SK-N-SH (cell line): ENCODE measurements at places on chromosomes 6 and 20. TPM values are rescaled to one million over a fixed set of nuclear protein-coding genes. Genes with fewer than 3 reads are reported as not detected.

DNA sequence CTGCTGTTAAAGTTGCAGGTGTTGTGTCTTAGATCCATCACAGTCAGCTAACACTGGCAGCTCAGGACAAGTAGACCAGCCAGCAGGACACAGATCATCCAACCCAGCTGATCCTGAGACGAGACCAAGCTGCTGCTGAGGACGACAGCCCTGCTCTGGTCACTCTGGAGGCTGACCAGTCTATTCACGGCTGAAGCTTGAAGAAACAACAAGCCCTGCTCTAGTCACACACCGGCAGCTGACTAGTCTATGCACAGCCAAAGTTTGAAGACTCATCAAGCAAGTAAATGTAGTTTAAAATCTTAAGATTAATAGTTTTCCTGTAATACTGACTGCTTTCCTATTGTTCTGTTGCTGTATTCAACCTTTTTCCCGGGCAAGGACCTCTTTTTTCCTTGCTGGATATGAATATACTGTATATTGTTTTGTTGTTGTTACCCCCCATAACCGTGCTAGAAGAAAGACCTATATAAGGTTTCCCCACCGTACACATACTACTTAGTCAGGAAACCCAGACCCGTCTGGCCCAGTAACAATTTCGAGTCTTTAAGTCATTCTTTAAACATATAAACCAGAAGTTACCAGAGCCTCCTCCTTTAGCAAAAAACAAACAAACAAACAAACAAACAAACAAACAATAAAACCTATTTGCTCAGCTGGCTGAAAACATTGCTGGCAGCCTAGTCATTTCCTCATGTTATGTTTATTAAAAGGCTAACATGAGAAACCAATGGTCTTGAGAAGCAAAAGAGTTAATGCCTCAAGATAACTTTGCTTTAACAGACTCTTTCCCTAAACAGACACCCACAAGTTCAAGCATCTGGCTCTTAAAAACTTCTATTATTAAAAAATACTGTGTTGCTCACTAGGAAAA is 16.7 kb upstream of the GSTA3 start:
- H3K4me1 ChIP-seq: peaks cover 2% of the 10 kb centered on the region; the same call in 1 of the 2 replicates
- no peak for DNase-seq
- H3K27me3 ChIP-seq: no peaks in the 10 kb centered on the region
- no peak overlapping the region for H3K4me3 ChIP-seq
- H3K36me3 ChIP-seq: no peaks in the 10 kb centered on the region

DNA sequence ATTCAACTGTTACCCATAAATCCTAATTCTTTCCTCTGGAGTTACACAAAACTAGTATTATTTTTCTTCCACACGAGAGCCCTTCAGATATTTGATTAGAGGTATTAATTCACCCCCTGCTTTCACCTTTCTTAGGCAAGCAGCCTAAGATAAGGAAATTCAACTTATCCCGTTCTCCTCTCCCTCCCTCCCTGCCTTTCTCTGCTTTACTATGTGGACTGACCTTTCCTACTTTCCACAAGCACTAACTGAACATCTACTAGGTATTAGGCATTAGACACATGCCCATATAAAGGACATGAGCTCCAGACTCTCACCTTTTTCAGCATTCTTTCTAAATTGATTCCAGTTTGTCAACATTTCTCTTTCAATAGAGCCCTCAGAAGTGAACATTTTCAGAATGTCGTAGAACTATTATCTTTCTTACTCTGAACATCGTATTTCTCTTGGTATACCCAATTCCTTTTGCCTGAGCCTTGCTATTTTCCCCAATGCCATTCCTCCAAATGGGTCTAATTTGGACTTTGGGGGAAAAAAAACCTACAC is 16.5 kb downstream of the ELOVL2 start:
- no peak overlapping the region for H3K27ac ChIP-seq
- H3K4me3 ChIP-seq: no peak overlapping the region
- no peaks in the 10 kb centered on the region for H3K4me1 ChIP-seq

DNA sequence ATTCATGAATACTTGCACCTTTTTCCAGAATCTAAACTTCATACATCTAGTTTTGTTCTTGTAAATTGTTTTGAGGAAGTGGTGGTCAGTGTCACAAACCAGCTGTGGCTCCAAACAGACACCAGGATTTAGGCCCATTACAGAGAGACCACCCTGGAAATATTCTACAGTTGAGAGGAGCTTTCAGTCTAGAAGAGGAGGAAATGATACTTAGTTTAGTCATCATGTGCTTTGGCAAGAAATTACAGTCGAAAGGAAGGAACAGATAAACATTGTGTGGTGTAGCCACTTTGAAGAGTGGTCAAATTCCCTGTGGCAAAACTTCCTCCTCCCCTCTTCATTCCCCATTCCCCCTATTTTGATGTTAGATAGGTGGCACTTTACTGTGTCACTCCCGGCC is 15.7 kb downstream of the DCBLD1 start:
- peaks cover 50% of the 10 kb centered on the region for H3K4me1 ChIP-seq
- no peaks in the 10 kb centered on the region for H3K27me3 ChIP-seq
- H3K36me3 ChIP-seq: no peaks in the 10 kb centered on the region
- DNase-seq: no peak
- no peak overlapping the region for H3K4me3 ChIP-seq
- peak overlapping the region; percentile 83 for H3K27ac ChIP-seq

- H3K36me3 ChIP-seq: no peaks in the 10 kb centered on the region
- no peaks in the 10 kb centered on the region; the same call in 1 of the 2 replicates for H3K27me3 ChIP-seq
- DNase-seq: no peak
- no peaks in the 10 kb centered on the region for H3K4me1 ChIP-seq
- H3K27ac ChIP-seq: no peak overlapping the region
These were observed 53.6 kb upstream of the CST7 start for GRCh38 chr20:24895431-24895830.

GRCh38 chr6:113412589-113413357 is 444.4 kb upstream of the MARCKS start:
- no peaks in the 10 kb centered on the region for H3K36me3 ChIP-seq
- DNase-seq: peak; percentile 20
- H3K4me3 ChIP-seq: no peak overlapping the region
- H3K4me1 ChIP-seq: peaks cover 10% of the 10 kb centered on the region

DNA sequence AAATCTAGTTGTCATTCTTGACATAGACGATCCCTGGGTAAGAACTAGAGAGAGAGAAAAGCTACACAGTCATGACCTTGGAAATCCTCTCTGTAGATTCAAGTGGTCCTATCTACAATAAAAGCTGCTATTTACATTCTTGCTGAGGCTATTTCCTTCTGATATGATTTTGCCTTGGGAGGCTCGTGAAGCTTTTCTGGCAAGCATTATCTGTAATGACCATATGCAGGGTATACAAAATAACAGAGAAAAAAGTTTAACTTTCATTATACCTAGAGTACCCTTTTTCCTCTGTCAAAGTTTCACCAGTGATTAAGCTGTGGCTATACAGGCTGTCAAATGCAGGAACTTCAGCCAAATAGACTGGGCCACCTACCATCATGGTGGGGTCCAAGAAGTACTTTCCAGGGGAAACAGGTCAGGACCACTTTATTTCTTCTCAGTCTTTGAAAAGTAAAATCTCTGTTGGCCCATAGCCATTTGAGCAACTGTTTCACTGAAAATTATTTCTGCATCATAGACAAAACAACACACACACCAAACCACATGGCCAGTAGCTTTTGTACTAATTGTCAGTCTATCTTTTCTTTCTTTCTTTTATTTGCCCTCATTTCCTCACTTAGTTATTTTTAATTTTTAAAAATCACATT is 677.0 kb upstream of the ID4 start:
- no peaks in the 10 kb centered on the region for H3K27me3 ChIP-seq
- H3K4me1 ChIP-seq: no peaks in the 10 kb centered on the region
- no peak for DNase-seq
- no peak overlapping the region for H3K27ac ChIP-seq
- no peak overlapping the region for H3K4me3 ChIP-seq
- no peaks in the 10 kb centered on the region for H3K36me3 ChIP-seq

- no peaks in the 10 kb centered on the region for H3K36me3 ChIP-seq
- no peak for DNase-seq
- no peak overlapping the region for H3K27ac ChIP-seq
- no peak overlapping the region for H3K4me3 ChIP-seq
- no peaks in the 10 kb centered on the region; the same call in 1 of the 2 replicates for H3K27me3 ChIP-seq
These were observed 2.5 kb downstream of the NPBWR2 start for GRCh38 chr20:64104667-64105451.

- DNase-seq: peak; percentile 86
- H3K4me1 ChIP-seq: no peaks in the 10 kb centered on the region
- H3K4me3 ChIP-seq: peak within 1 kb of the TSS; percentile 59
- no peak within 1 kb of the TSS for H3K27ac ChIP-seq
These were observed at the start of gene HTR1E for GRCh38 chr6:86937219-86938079. Gene HTR1E, plus strand, starts transcription at chr6:86937528. Its CDS starts 77,807 bp downstream, at chr6:87015335.

- H3K27me3 ChIP-seq: no peaks in the 10 kb centered on the region
- H3K4me3 ChIP-seq: no peak overlapping the region
- H3K4me1 ChIP-seq: no peaks in the 10 kb centered on the region
- no peak for DNase-seq
These were observed 12.2 kb downstream of the ESF1 start for GRCh38 chr20:13772529-13772928.

GRCh38 chr6:137727216-137727765 is 139.8 kb upstream of the TNFAIP3 start:
- no peak for DNase-seq
- no peaks in the 10 kb centered on the region for H3K36me3 ChIP-seq
- H3K27me3 ChIP-seq: no peaks in the 10 kb centered on the region; the same call in 1 of the 2 replicates
- H3K4me1 ChIP-seq: no peaks in the 10 kb centered on the region

DNA sequence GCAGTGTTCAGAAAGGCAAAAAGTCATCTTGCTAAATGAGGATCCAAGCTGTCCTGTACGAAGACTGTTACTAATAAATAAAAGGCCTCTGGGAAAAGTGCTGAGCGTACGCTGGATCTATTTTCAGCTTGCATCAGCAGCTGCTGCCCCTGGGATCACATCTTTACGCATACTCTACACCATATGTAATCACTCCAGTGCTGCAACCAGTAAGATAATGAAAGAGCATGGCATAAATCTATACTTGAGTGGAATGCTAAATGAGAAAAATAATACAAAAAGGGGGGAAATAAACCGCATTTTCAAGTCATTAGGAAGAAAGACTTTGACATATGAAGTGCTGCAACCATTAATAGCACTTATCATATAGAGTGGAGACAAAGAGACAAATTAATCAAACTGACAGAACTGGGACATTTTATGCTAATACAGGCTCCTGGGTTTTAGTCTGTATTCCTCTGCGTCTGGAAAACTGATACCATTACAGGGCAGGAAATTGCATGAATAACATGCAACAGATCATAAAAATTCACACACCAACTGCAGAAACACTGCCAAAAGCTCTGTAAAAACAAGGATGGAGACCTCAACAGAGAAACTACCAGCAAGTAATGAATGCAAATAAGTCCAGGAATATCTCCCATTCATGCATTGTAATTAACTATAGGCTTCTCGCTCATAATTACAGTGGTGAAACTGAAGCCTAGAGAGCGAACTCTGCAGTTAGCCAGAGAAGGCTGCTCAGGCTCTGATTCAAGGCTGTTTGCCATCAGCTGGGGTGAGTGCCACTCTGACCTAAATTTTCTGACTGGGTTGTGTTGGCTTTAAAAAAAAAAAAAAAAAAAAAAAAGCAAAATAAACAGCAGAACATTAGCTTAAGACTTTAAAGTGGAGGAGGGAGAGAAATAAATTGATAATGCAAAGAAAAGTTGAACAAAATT is 83.8 kb downstream of the GJA10 start:
- H3K27me3 ChIP-seq: no peaks in the 10 kb centered on the region
- no peaks in the 10 kb centered on the region for H3K36me3 ChIP-seq
- H3K4me3 ChIP-seq: no peak overlapping the region
- peaks cover 31% of the 10 kb centered on the region for H3K4me1 ChIP-seq
- peak overlapping the region; percentile 51 for H3K27ac ChIP-seq
- DNase-seq: peak; percentile 54

GRCh38 chr6:142913511-142914047 is 31.4 kb downstream of the HIVEP2 start:
- peaks cover 7% of the 10 kb centered on the region for H3K36me3 ChIP-seq
- no peaks in the 10 kb centered on the region for H3K27me3 ChIP-seq
- peaks cover 5% of the 10 kb centered on the region; the same call in 1 of the 2 replicates for H3K4me1 ChIP-seq
- no peak overlapping the region for H3K27ac ChIP-seq
- no peak for DNase-seq

- peaks cover under 1% of the 10 kb centered on the region; the same call in 1 of the 2 replicates for H3K27me3 ChIP-seq
- no peaks in the 10 kb centered on the region for H3K36me3 ChIP-seq
- no peak overlapping the region for H3K4me3 ChIP-seq
- H3K27ac ChIP-seq: no peak overlapping the region
- DNase-seq: no peak
- no peaks in the 10 kb centered on the region for H3K4me1 ChIP-seq
These were observed 9.3 kb downstream of the EYA2 start for GRCh38 chr20:46903937-46904336.

DNA sequence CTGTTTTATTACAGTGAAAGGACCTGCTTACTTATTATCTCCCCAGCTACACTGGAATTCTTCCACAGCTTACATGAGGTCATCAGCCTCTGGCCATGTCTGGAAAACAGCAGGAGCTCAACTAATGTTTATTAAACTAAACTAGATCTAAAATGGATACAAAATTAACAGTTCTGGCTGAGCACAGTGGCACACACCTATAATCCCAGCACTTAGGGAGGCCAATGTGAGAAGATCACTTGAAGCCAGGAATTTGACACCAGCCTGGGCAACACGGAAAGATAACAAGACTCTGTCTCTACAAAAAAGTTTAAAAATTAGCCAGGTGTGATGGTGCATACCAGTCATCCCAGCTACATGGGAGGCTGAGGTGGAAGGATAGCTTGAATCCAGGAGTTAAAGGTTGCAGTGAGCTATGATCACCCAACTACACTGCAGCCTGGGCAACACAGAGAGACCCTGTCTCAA is 220.8 kb upstream of the MARCKS start:
- H3K27me3 ChIP-seq: no peaks in the 10 kb centered on the region
- H3K4me1 ChIP-seq: peaks cover 4% of the 10 kb centered on the region
- H3K36me3 ChIP-seq: no peaks in the 10 kb centered on the region

DNA sequence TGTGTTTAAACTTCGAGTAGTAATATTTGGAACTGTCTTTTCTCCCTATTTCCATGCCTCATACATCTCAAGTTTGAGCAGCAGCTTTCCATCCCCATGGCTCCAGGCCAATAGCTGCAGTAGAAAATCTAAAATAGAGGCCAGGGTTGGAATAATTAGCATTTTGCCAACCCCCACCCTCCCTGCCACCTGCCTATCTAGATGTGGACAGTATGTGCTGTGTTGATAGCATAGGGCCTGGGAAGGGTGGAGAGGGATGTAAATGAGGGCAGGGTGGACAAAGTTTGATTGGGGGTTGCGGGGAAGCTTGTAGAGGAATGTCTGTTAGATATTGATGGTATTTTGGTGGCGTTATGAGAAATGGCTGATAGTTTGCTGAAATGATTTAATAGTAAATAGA is 5.6 kb downstream of the TOP1 start:
- H3K27me3 ChIP-seq: no peaks in the 10 kb centered on the region
- peaks cover 16% of the 10 kb centered on the region for H3K36me3 ChIP-seq
- no peak overlapping the region for H3K27ac ChIP-seq
- no peak for DNase-seq

DNA sequence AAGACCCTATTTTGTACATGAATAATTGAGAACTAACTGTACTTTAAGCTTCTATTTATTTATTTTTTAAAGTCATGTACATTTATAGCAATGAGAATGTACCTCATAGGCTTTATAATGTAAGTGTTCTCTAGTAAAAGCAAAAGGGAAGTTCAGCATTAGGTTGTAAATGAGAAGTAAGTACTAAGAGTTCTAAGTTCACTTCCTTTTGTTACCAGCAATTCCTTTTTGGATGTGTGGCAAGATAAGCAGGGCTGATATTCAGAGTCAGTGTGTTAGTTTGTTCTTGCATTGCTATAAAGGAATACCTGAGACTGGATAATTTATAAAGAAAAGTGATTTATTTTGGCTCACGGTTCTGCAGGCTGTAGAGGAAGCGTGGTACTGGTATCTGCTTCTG is 54.0 kb upstream of the CCN2 start:
- H3K27ac ChIP-seq: no peak overlapping the region
- no peak overlapping the region for H3K4me3 ChIP-seq
- no peaks in the 10 kb centered on the region for H3K27me3 ChIP-seq

IL20RA gene
- polyA plus RNA-seq: 0.10 and 0.29 TPM in 2 replicates

GHRH gene
- not detected in 2 replicates for polyA plus RNA-seq

PCK1 gene
- polyA plus RNA-seq: not detected in 2 replicates

SCRT2 gene
- not detected in 2 replicates for polyA plus RNA-seq
